NCI-H1436 treated with DMSO at 0.1 percent for 48 hours (cell line): ENCODE measurements at places on chromosomes 7 and 10.

DNA sequence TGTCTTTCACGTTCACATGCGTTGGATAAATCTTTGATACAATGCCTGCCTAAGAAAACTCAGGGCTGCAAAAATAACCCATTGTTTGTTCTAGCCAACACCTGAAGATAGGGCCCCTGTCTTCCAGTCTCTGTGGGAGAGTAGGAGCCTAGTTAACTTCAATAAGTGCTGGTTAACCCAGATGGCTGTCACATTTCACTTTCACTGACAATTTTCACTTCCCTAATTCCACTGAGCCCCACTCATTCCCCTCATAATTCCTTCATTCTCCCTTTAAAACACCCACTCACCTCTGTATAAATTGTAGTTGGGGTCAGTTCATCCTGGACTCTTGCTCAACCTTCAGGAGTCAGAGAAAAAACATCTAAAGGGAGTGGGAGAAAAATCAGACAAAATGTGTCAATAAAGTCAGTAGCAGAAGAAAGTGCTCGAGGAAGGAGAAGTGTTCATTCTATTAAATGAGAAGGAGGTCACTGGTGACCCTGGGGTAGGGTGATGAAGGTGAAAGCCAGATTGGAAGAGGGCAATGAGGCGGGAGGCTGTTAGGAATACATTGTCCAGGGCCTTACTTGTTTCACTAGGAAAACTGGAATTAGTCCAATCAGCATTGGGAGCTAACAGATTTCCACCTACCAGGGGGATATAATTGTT lies 51.2 kb upstream of the ABI1 start:
- DNase-seq = no peak

- DNase-seq = no peak
These were observed 5.7 kb downstream of the UBE2H start for GRCh38 chr7:129947049-129947448.

GRCh38 chr7:3481435-3481834 lies 180.4 kb downstream of the SDK1 start:
- DNase-seq = no peak

- no peak for DNase-seq
These were observed 151.1 kb upstream of the MKI67 start for GRCh38 chr10:128277267-128277840.

- DNase-seq = no peak
These were observed 97.7 kb downstream of the ARHGAP12 start for GRCh38 chr10:31830887-31831286.

GRCh38 chr7:128383776-128384175 lies 22.3 kb upstream of the PRRT4 start:
- no peak for DNase-seq

DNA sequence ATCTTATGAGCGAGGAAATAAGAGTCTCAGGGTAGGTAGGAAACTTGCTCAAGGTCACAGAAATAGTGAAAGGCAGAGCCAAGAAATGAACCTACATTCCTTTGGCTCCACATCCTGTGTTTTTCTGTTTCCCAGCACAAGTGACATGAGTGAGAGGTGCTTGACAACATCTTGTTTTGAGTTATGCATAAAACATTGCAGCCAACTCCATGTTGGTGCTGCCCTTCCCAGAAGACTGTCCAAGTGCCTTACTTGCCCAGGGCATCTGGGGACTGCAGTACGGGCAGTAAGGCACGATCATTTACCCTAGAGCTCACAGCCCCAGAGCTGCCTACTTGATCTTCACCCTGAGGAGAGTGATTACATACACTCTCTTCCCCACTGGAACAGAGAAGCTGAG lies 148.8 kb downstream of the NOC3L start:
- DNase-seq = no peak

- DNase-seq = no peak
These were observed 49.9 kb upstream of the STEAP1B start for GRCh38 chr7:22549667-22550513.

GRCh38 chr7:31788445-31788844 lies 101.4 kb downstream of the PPP1R17 start:
- DNase-seq = no peak

- DNase-seq = no peak
These were observed 163.6 kb downstream of the NRF1 start for GRCh38 chr7:129774871-129775694.

DNA sequence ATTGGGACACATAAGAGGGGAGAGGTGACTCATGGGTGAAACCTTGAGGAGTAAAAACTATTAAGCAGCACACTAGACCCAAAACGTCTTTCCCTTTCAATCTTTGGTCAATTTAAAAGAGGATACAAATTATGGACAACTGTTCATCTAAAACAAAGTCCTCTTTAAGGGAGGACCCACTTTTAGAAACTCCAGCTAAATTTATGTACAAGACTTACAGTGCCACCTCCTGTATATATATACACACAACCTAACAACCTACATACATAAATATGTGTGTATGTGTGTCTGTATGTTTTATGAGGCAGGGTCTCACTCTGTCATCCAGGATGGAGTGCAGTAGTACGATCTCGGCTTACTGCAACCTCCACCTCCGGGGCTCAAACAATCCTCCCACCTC lies 18.1 kb upstream of the ZC3HAV1 start:
- no peak for DNase-seq

DNA sequence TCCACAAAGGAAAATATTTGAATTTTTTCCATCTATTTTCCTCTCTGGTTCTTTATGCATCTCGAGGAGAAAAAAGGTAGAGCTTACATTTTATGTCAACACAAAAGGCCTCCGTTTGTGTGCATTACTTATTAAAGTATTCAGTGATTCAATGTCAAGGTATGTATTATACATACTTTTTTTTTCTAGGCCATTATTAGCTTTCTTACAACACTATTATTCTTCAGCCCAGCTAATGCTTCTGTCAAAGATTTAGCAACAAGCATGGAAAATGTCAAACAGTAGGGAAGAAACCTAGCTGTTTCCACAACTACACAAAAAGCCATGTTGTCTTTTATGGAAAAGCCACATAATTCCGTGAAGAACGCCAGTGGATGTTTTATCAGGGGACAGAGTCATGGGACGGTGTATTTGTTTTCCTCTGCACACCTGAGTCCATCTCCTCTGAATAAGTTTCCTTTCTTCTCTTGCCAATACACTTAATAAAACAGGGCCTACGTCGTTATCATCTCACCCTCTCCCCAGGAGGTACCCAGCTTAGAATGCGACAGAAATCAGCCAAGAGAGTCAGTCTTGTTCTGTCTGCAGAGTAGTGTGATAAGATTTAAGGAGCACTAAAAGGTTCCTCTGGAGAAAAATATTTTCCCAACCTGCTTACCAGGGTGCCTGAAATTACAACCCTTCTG lies 209.7 kb upstream of the AUTS2 start:
- no peak for DNase-seq

DNA sequence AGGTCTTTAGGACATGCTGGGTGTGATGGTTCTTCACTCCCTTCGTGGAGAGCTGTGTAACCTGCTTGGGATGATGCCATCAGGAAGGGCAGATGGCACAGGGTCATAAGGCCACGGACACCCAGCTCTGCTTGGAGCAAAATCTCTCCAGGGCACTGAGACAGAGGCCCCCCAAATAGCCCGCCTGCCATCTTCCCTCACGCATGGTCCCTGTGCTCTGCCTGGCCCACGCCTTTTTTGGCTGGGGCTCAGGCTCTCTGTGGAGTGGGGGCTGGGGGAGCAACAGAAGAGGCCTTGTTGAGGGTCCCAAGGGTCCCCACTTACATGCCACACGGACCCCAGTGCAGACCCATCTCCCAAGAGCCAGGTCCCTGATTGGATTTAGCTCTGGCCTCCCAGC lies 93.3 kb upstream of the RET start:
- DNase-seq = no peak

GRCh38 chr7:75732764-75733630 lies 5.7 kb downstream of the HIP1 start:
- DNase-seq = no peak
